Stimulated activated CD4-positive, alpha-beta T cell treated with anti-CD3 and anti-CD28 coated beads, Interleukin-2, amount 100 ng/mL, for 48 hours (primary cell): ENCODE measurements at places on chromosomes 6 and 20.

GRCh38 chr6:154593122-154593521 is 82.6 kb upstream of the CNKSR3 start:
- no peak for DNase-seq

DNA sequence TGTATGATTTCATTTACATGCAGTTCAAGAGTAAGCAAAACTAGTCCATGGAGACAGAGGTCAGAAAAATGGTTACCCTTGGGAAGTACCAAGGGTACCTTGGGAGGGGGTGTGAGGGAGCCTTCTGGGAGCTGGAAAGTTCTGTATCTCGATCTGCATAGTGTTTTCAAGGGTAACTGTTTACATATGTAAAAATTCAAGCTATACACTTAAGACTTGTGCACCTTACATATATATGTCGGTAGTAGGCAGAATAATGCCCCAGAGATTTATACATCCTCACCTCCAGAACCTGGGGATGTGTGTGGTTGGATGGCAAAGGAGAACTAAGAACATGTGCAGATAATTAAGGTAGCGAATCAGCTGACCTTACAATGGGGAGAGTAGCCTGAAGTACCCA is 31.0 kb downstream of the GABRR2 start:
- DNase-seq, result no peak

GRCh38 chr6:14509120-14509519 is 391.5 kb downstream of the CD83 start:
- no peak for DNase-seq

- no peak for DNase-seq
These were observed 141.4 kb downstream of the CD83 start for GRCh38 chr6:14258695-14259593.

- no peak for DNase-seq
These were observed 568.9 kb upstream of the CITED2 start for GRCh38 chr6:139943391-139943790.

DNA sequence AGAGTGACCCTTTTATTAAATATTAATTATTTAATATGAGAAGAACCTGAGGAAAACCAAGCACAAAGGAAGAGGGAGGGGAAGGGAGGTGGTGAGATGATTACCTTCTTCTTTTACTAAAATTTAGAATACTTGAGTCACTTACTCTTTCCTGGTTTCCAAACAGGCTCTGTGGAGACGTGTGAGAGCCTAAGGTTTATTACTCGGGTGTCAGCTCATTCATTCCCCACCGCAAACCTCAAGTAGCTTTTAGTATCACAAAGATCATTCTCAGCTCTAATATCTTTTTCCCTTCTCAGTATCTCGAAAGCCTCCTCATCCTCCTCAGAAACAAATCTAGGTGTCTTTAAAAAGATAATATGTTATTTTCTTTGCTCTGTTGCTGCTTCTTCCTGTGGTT is 497.2 kb upstream of the JARID2 start:
- no peak for DNase-seq

DNA sequence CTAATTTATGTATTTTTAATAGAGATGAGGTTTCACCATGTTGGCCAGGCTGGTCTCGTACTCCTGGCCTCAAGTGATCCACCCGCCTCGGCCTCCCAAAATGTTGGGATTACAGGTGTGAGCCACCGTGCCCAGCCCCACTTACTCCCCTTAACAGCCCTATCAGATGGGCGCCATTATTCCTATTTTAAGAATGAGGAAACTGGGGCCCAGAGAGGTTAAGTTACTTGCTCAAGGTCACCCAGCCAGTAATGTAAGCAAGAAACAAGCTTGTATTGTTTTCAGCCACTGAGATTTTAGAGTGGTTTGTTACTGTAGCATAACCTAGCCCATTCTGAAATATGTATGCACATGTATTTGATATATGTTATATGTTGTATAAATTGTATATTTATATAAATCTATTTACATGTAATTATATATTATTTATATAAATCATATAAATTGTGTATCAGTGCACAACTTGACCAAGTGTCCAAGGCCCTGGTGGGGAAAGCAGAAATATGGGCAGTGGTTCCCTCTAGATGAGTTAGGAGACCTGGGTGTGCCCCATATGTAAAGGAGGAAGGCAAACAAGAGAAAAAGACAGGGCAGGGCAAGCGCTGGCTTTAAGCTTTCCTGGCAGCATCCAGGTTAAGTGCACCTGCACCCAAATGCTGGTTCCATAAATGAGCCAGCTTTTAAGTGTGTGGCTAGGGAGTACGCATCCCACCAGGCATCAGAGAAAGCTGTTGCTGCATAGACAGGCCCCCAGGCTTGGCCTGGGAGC is 1.2 kb upstream of the GUCA1A start:
- no peak for DNase-seq

DNA sequence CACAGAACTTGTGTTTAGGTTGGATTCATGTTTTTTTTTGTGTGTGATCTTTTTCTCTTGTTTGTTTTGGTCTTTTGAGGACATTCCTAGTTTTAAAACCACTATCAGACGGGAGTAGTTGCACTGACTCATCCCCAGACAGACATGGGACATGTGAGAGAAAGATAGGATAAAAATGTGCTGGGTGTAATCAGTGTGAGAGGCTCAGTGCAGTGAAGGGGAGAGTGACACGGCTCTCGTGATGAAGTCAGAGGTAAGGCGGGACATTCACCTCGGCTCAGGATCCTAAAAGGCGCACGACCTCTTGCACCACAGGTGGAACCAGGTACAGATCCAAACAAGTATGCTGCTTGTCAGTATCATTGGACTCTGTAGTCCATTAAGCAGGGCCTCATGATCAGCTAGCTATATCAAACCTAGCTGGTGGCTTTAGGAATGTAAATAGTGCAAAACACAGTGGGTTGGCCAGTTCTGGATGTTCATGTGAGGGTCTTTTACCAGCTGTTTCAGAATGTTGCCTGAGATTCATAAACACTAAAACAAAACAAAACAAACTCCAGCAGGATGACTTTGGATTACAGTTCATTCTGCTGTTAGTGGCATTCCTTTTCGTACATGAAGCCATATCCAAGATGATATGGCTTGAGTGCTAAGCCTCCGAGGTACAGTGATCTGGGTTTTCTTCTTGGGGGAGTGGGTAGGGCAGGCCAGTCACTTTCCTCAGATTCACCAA is 18.0 kb downstream of the FOXO3 start:
- no peak for DNase-seq

- DNase-seq, result peak; percentile 23
These were observed 27.9 kb downstream of the PPARD start for GRCh38 chr6:35370124-35370741.

GRCh38 chr6:162258647-162259046 is 468.9 kb downstream of the PRKN start:
- DNase-seq, result no peak

DNA sequence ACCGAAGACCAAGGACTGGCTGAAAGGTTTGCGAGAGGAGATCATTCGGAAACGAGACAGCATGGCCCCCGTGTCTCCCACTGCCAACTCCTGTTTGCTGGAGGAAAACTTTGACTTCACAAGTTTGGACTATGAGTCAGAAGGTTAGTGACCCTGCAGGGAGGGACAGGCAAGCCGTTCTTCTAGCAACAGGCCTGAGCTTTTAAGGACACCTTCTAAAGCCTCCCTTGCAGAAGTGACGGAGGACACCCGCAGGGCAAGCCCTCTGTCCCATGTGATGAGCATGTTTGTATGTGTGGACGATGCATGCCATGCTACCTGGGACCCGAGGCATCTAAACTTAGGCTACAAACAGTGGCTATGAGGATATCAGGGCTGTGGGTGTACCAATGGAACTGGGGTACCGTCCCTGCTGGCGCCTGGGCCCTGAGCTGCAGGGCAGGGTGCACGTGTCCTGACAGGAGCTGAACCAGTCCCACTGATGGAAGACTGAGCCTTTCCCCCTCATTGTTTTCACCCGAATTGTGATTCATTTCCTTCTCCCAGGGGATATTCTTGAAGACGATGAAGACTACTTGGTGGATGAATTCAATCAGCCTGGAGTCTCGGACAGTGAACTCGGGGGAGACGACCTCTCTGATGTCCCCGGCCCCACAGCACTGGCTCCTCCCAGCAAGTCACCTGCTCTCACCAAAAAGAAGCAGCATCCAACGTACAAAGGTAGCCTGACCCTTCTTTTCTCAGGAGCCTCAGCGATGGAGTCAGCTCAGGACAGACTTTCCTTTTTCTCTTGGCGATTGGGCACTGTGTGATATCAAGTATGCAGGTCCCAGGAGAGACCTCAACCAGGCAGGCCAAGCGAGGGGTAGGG is 84.4 kb downstream of the SERAC1 start:
- no peak for DNase-seq

DNA sequence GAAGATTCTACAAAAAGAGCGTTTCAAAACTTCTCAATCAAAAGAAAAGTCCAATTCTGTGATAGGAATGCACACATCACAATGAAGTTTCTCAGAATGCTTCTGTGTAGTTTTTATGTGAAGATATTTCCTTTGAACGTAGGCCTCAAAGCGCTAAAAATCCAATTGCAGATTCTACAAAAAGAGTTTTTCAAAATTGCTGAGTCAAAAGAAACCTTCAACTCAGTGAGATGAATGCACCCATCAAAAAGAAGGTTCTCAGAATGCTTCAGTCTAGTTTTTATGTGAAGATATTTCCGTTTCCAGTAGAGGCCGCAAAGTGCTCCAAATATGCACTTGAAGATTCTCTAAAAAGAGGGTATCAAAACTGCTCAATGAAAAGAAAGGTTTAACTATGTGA is 319.7 kb upstream of the DEFB115 start:
- DNase-seq, result no peak

DNA sequence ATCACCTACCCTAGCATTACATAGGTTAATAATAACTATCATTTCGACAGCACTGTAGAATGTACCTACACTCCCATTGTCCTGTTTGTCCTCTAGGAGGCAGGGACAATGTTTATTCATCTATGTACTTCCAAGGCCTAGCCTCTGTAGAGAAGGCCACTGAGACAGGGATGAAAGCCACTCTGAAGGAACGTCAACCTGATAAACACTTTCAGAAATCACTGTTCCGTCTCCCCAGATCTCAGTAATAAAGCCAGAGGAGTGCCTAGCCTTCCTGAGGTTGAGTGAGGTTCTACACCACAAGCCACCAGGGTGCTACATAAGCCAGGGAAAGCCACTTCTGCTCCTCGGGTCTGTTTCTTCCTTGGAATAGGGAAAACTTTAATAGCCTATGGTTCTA is 44.8 kb downstream of the POPDC3 start:
- DNase-seq, result no peak

DNA sequence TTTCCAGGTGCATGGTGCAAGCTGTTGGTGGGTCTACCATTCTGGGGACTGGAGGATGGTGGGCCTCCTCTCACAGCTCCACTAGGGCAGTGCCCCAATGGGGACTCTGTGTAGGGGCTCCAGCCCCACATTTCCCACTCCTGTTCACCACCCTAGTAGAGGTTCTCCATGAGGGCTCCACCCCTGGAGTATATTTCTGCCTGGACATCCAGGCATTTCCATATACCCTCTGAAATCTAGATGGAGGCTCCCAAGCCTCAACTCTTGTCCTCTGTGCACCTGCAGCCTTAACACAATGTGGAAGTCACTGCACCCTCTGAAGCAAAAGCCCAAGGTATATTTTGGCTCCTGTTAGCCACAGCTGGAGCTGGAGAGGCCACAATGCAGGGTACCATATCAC is 393.5 kb downstream of the RNGTT start:
- DNase-seq, result no peak

DNA sequence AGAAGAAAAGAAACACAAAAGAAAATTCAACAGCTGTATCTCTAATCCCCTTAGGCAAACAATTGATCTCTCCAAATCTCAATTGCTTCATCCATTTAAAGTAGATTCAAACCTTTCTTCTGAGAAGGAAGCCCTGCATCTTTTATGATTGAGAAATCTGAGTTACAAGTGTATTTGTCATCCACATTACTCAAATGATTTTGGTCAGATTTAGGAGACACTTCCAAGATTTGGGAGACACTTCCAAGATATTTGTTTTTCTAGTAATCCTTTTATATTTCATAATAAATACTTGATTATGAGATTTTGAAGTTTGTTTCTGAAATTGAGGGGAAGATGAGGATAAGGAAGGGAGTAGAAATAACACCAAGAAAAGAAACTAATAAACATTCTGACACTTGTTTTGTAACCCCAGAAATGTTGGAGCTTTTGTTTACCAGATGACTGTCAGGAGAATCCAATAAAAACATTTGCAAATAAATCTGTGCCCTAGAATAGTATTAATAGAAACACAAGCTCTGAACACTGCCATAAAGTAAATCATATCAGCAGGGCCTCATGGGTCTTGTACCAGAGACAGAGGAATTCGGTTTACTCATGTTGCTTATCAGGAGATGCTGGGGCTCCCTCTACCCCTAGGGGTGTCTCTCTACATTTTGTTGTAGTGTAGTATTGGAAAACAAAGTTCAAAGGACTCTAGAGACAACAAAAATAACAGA is 314.3 kb upstream of the NT5E start:
- no peak for DNase-seq

GRCh38 chr6:16278048-16278724 is 39.8 kb downstream of the GMPR start:
- no peak for DNase-seq

- DNase-seq, result no peak
These were observed 34.1 kb downstream of the TRMT11 start for GRCh38 chr6:126020305-126021050.

GRCh38 chr20:43583133-43583864 is 7.4 kb upstream of the IFT52 start:
- DNase-seq, result no peak

GRCh38 chr6:153125032-153125431 is 6.0 kb downstream of the RGS17 start:
- no peak for DNase-seq

DNA sequence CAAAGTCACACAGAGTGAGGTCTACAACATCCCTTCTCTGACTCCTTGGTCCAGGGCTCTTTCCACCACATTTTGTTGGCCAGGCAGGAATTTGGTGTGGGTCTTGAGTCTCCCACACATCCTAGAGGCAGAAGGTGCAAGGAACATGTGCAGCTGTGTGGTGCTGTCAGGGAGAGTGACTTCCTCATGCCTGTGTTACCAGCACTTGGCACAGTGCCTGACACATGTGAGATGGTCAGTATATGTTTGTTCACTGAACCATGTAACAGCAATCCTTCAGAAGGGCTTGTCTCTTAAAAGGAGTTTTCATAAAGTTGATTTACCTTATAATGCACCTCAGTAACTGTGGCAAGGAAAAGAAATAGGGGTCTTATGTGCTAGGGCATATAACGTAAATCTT is 168.5 kb downstream of the CDC5L start:
- DNase-seq, result no peak

DNA sequence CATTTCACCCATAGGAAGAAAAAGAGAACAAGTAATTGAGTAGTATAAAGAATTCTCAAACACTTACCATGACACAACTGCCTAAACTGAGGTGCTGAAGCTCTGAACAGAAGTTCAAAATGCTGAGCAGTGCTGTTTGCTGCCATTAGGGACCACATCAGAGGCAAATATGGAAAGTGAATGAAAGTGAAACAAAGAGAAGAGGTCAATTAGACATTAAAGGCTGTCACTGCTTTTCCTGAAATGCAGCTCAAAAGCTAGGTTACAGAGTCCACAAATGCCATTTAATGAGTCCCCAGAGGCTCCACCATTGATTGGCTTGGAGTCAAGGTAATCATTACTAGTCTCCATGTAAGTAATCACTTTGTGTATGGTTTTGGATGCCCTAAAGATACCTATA is 46.1 kb downstream of the POU3F2 start:
- no peak for DNase-seq

- peak; percentile 63 for DNase-seq
These were observed 35.7 kb upstream of the ID1 start for GRCh38 chr20:31569163-31570020.

GRCh38 chr6:147839708-147840610 is 331.5 kb downstream of the SAMD5 start:
- no peak for DNase-seq
